ENCODE measurements at places on chromosomes 4 and X.

DNA sequence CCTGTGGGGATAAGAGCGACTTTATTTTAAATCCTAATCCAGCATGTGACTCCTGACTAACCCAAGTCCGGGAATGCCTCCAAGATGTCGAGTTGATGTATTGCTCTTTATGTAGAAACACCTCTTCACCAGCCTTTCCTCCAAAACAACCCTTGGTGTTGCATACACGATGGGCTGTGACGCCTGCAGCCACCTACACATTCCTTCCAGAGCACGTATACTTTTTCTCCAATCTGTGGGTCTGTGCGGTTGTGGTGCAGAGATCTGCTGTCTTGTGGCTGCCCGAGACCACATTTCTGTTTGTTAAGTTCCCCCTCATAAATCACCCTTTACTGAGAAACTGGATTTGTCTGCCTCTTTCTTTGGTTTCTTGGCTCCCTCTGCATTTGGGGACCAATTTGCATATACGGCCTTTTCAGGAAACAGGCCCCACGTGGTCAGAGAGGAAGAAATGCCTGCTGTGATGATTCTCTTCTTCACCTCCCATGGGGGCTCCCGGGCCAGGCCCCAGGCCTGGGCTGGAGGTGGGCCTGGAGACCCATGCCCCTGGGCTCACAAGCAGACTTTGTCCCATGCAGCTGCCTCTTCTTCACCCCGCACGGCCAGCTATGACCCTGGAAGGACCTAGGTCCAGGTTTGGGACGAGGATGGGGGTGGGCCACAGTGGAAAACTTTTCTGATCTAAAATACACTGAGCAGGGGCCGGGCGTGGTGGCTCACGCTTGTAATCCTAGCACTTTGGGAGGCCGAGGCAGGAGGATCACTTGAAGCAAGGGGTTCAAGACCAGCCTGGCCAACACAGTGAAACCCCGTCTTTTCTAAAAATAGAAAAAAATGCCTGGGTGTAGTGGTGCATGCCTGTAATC, 21.4 kb upstream of the AFAP1 start:
- DNase-seq = no peak
- H3K27ac ChIP-seq = peak overlapping the region; percentile 85
- peaks cover 4% of the 10 kb centered on the region for H3K27me3 ChIP-seq

DNA sequence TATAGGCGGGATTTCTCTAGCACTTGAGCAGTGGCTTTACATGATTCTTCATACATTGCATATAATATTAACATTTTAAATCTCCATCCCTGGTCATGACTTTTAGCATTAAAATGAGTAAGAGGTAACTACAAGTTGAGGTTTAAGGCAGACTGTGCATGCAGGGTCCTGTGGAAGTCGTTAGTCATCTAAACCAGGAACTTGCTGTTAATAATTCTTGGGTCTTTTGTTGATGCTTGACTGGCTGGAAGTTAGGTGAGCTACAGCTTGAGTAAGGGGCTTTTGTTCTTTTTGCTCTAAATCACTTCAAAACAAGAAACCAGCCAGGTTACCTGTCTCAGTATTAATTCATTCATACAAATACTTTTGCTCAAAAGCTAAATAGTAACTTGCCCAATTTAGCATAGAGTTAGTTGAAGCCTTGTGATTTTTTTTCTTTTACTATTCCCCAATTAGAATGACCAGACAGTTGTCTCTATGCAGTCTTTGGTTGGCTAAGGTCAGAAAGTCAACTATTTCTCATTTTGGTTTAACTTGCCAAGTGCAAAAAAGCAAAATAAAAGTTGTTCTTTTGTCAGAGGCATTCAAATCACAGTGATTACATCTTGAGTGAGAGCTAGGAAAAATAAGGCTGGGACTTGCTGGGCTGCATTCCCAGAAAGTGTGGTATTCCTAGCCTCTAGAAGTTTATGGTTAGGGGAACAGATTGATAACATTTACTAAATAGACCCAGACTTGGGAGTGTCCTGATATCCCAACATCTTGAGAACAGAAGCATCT, 516.9 kb downstream of the PDHA2 start:
- no peak overlapping the region for H3K4me3 ChIP-seq
- H3K4me1 ChIP-seq = no peaks in the 10 kb centered on the region
- no peaks in the 10 kb centered on the region for H3K36me3 ChIP-seq
- DNase-seq = no peak
- no peaks in the 10 kb centered on the region for H3K27me3 ChIP-seq

- no peak for DNase-seq
- no peak overlapping the region for H3K4me3 ChIP-seq
- H3K36me3 ChIP-seq = no peaks in the 10 kb centered on the region
These were observed 4.3 kb upstream of the WDR13 start for GRCh38 chrX:48592971-48593370.

DNA sequence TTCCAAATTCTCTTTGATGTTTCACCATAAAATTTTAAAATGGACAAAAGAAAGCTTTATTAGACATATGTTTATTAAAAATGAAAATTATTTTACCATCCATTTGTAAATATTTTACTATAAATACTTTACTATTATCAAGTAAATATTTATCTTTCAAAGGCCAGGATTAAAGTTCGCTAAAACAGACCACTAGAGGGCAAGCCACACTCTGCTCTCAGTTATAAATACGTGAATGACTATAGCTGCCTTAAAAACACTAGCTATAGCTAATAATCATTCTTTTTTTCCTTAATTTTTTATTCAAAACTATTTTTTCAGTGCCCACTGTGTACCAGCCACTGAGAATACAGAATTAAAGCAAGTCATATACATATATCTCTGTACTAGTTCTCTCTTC, 38.6 kb downstream of the UNC5C start:
- no peaks in the 10 kb centered on the region for H3K36me3 ChIP-seq
- H3K27ac ChIP-seq = no peak overlapping the region
- no peak for DNase-seq
- H3K4me3 ChIP-seq = no peak overlapping the region
- H3K4me1 ChIP-seq = peaks cover 12% of the 10 kb centered on the region
- no peaks in the 10 kb centered on the region for H3K27me3 ChIP-seq

- no peak for DNase-seq
- H3K4me1 ChIP-seq = peaks cover 47% of the 10 kb centered on the region
- H3K27me3 ChIP-seq = peaks cover 3% of the 10 kb centered on the region
These were observed 251.6 kb downstream of the CRLF2 start for GRCh38 chrX:960821-961220.

DNA sequence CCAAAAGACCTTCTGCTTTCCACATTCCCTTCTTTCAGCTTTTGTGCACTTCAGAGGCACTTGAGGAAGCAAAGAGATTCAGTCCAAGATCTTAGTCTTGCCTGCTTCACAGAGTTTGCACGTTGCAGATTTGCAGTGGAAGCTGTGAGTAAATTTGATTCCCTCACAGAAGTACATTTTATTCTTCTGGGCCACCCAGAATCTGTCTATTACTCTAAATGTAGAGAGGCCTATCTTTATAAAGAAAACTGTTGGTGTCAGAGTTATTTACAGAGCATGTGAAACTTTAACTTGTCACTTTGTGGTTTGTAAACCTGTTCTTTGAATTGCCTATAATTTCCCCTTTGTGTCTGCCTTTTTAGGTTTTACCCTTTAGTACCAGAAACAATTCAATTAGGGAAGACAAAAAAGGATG, 15.5 kb downstream of the SPRY1 start:
- peaks cover 9% of the 10 kb centered on the region for H3K36me3 ChIP-seq
- no peak for DNase-seq
- H3K4me1 ChIP-seq = peaks cover 52% of the 10 kb centered on the region
- peak overlapping the region; percentile 19 for H3K4me3 ChIP-seq
- peak overlapping the region; percentile 91 for H3K27ac ChIP-seq
- H3K27me3 ChIP-seq = no peaks in the 10 kb centered on the region

DNA sequence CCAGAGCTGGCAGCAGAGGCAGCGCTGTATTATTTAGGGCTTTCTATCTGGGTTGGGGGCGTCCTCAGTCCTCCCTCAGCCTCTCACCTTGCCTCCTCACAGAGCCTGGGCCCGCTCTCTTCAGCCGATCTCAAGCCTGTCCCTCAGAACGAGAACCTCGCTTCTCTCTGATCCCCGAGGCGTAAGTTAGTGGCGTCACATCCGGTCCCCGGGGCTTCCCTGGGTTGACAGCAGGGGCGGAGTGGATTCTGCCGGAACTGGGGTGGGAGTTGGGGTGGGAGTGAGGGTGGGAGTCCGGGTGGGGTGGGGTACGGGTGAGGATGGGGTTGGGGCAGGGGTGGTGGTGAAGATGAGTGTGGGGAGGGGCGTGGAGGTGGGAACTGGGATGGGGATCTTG, at the start of gene MAGEA10:
MAGEA10 (minus strand) TSS at position 190 of the 397 bp plus-strand sequence. CDS start 2,957 bp downstream, outside the sequence.
- H3K4me3 ChIP-seq = no peak within 1 kb of the TSS
- H3K27me3 ChIP-seq = no peaks in the 10 kb centered on the region
- no peaks in the 10 kb centered on the region for H3K4me1 ChIP-seq
- no peaks in the 10 kb centered on the region for H3K36me3 ChIP-seq

DNA sequence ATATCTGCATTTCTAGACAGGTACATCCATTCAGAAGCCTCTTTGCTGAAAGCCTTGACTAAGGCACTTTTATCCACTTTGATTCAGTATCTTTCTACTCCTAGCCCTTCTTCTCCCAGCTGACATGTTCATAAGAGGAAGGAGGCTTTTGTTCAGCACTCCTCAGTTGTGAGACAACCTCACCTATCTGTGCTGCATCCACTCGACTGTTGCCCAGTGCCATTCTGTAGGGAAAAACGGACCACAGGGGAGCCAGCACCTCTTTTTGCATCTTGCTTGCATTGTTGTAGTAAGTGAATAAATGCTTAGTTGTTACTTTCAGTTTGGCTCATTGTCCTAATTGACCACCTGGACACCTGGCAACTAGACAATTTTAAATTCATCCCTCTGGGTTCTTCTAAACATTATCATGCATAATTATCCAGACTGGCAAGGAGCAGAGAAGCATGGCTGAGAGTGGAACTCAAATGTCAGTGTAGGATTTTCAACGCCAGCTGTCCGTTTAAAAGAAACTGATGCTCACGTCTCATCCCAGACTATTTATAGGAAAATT, 83.8 kb upstream of the BOD1L1 start:
- H3K4me3 ChIP-seq = no peak overlapping the region
- H3K27ac ChIP-seq = no peak overlapping the region
- no peak for DNase-seq
- peaks cover 3% of the 10 kb centered on the region for H3K4me1 ChIP-seq

GRCh38 chr4:9691238-9692065, 90.0 kb upstream of the DRD5 start:
- H3K27ac ChIP-seq = peak overlapping the region; percentile 90
- DNase-seq = peak; percentile 97
- H3K4me3 ChIP-seq = peak overlapping the region; percentile 81
- H3K27me3 ChIP-seq = peaks cover 12% of the 10 kb centered on the region
- H3K36me3 ChIP-seq = no peaks in the 10 kb centered on the region

DNA sequence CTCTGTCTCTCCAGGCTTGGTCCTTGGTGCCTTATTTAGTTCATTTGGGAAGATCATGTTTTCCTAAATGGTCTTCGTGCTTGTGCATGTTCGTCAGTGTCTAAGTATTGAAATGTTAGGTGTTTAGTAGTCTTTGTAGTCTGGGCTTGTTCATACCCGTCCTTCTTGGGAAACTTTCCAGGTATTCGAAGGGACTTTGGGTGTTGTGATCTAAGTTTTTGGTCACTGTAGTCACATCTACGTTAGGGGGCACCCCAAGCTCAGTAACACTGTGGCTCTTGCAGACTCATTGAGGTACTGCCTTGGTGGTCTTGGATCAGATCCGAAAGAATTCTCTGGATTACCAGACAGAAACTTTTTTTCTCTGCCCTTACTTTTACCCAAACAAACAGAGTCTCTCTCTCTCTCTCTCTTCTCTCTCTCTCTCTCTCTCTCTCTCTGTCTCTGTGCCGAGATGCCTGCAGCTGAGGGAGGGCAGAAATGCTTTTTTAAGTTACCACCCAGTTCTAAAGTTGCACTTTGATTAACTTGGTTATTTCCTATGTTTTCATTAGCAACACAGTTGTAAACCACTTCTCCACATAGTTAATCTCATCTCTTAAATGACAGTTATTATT, 67.6 kb upstream of the SLC7A3 start:
- H3K4me3 ChIP-seq = no peak overlapping the region
- no peaks in the 10 kb centered on the region for H3K27me3 ChIP-seq
- H3K4me1 ChIP-seq = peaks cover 7% of the 10 kb centered on the region
- H3K27ac ChIP-seq = no peak overlapping the region
- peak; percentile 27 for DNase-seq

DNA sequence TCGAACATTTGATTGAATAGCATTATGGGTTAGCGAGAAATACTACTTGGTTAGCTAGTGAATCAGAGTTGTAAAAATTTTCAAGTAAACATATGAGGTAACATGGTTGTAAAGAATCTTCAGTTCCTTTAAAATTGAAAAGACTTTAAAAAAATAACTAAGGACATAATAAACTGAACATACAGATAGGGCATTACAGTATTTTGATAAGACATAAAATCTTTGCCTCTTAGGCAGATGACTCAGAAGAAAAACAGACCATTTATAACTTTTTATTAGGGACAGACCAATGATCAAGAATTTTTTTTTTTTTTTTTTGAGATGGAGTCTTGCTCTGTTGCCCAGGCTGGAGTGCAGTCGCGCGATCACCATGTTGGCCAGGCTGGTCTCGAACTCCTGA, 43.1 kb downstream of the PNMA5 start:
- H3K27me3 ChIP-seq = peaks cover 6% of the 10 kb centered on the region
- DNase-seq = no peak
- no peak overlapping the region for H3K27ac ChIP-seq
- no peak overlapping the region for H3K4me3 ChIP-seq
- H3K4me1 ChIP-seq = peaks cover 9% of the 10 kb centered on the region
- peaks cover 9% of the 10 kb centered on the region for H3K36me3 ChIP-seq

DNA sequence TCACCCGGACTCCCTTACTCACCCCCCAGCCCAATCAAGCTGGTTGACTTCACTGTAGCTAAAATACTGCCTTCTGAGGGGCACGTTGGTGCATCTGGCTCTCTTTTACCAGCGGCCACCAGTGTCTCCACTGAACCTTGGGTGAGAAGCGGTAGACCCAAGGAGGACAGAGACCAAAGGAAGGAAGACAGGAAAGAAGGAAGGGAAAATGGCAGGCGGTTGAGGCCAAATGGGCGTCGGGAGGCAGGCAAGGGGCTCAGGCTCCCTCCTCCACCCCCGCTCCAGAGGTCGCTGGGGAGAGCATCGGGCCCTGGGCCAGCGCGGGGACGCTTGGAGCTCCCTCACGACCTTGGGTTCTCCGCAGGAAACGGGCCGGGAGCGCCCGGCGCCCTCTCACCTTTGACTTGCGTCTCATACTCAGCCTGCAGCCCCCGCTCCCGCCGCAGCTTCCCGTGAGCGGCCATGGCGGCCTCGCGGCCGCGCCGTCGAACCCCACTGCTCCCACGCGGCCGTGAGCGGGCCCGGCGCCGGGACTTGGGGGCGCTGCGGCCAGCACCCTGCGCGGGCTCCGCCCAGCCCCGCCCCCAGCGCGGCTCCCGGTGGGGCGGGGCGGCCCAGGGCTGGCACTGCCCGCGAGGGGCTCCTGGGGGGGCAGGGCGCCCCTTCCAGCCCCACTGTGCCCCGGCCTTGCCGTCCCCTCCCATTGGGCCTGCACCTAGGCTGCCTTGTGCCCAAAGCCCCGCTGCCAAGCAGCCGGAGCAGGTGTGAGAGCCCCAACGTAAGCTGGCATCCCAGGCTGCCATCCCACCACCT, at the start of gene ARHGAP4:
ARHGAP4 (minus strand) TSS at position 526 of the 813 bp plus-strand sequence; CDS start at position 464, 62 bp downstream.
- no peak for DNase-seq
- H3K27me3 ChIP-seq = peaks cover 3% of the 10 kb centered on the region
- H3K27ac ChIP-seq = peak within 1 kb of the TSS; percentile 39
- H3K4me3 ChIP-seq = peak within 1 kb of the TSS; percentile 82
- peaks cover 9% of the 10 kb centered on the region for H3K36me3 ChIP-seq

Data from nephron progenitor cell (in vitro differentiated cells).